ENCODE measurements at places on chromosomes 4 and X.

- peak; percentile 49 for DNase-seq
Measured at GRCh38 chr4:56424697-56425514, 10.5 kb downstream of the PPAT start.

GRCh38 chrX:125786316-125786715 lies 379.8 kb downstream of the DCAF12L2 start:
- DNase-seq = no peak

GRCh38 chr4:98094118-98094517 lies 49.2 kb downstream of the STPG2 start:
- DNase-seq = no peak

- DNase-seq = no peak
Measured at GRCh38 chrX:111086591-111087006, 9.4 kb upstream of the PAK3 start.

DNA sequence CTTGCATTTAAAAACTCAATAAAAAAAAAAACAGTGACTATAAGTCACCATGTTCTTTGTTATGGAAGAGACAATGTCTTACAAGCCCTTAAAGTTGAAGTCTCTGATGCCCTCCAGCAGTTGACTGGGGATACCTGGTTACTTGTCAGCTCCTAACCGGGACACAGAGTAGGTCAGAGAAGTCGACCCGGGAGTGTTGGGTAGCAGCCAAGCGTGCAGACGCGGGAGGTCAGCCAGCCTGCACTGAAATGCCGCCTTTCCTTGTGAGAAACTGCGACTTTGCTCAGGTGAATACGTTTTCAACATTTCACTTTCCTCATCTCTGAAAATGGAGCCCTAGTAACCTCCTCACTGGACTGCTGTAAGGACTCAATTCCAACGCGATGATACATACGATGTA lies 81.8 kb downstream of the F11 start:
- DNase-seq = no peak

- DNase-seq = no peak
Measured at GRCh38 chr4:151663109-151663508, 97.7 kb downstream of the GATB start.

DNA sequence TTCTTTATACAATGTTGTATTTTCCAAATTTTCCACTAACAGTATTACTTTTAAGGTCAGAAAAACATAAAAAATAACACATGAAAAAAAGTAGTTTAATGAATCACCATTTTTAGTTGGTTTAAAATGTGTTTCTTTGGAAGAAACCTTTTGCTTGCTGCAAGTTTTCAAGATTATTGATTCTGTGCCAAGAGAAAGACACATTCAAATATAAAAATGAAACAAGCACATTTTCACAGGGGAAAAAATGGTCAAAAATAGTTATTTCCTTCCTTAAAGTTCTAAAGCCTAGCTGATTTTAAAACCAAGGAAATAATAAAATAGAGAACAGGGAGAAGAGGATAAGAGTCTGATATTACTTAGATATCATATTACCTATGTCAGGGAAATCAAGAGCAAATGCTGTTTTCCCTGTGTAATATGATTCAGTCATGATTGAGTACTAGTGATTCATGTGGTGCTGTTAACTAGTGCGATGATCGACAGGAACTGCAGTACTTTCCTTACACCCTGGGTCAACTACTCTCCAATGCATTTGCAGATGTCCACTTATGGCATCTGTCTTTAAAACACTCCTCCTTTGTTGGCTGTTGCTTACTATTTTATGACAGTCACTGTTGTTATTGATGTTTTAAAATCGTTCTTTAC lies 103.8 kb downstream of the CAMK2D start:
- DNase-seq = no peak

GRCh38 chr4:142927721-142928120 lies 81.6 kb upstream of the INPP4B start:
- no peak for DNase-seq

GRCh38 chr4:25100021-25100555 lies 60.2 kb downstream of the SEPSECS start:
- no peak for DNase-seq

GRCh38 chr4:176492646-176493302 lies 173.0 kb downstream of the SPCS3 start:
- no peak for DNase-seq

- DNase-seq = no peak
Measured at GRCh38 chr4:138938366-138938690, 77.3 kb upstream of the NOCT start.

- DNase-seq = no peak
Measured at GRCh38 chr4:38008571-38009021, 48.4 kb downstream of the PTTG2 start.

DNA sequence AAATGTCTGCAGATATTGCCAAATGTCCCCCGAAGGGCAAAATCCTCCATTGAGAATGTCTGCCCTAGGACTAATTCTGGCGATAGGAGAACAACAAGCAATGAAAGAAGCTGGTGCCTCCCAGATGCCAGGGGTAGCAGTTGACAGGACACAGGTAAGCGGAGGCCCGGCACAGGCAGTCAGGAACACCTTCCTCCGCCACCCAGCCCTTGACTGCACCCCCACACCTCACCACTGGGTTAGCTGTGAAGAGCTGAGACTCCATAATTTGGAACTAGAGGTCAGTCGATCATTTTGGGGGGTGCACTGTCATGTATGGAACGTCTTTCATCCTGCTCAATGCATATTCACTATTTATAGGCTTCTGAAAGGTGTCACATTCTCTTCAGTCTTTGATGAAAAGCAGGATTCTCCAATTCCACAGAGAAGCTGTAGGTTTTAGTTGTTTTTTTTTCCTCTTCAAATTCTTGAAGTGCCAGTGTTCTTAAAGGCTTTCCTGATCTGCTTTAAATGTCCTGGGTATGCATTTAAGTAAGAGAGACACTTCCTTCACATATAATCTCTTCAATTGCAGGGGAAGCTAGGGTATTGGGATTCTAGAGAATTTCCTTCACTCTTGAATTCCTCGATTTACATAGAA lies 111.6 kb upstream of the ZFP42 start:
- no peak for DNase-seq

GRCh38 chr4:162506253-162506652 lies 342.5 kb upstream of the FSTL5 start:
- no peak for DNase-seq

DNA sequence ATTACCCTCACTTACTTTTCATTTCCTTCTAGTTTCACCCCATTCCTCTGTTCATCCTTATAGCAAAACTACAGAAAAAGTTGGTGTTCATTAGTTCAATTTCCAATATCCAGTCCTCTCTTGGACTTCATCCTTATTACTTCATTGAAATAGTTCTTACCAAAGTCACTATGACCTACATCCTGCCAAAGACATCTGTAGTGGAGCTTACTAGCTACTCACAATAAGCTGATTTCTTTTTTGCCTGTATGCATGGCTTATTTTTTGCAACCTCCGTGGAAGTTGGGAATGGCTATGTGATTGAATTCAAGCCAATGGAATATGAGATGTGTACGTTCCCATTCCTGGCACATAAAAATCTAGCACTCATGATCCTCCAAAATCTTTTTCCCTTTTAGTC lies 4.6 kb upstream of the CDKL2 start:
- DNase-seq = no peak

Measured in effector memory CD8-positive, alpha-beta T cell (primary cell).